ENCODE measurements at places on chromosomes 16 and 17.

GRCh38 chr16:19179546-19180490 lies 11.8 kb downstream of the SYT17 start:
- DNase-seq = peak; percentile 89

GRCh38 chr16:15857724-15858560 lies 1.1 kb upstream of the MYH11 start:
- DNase-seq = no peak

GRCh38 chr17:14201021-14201987 lies 35.4 kb downstream of the CDRT15 start:
- no peak for DNase-seq

GRCh38 chr16:30184096-30184890 lies 891 bp downstream of the CORO1A start:
- peak; percentile 82 for DNase-seq

DNA sequence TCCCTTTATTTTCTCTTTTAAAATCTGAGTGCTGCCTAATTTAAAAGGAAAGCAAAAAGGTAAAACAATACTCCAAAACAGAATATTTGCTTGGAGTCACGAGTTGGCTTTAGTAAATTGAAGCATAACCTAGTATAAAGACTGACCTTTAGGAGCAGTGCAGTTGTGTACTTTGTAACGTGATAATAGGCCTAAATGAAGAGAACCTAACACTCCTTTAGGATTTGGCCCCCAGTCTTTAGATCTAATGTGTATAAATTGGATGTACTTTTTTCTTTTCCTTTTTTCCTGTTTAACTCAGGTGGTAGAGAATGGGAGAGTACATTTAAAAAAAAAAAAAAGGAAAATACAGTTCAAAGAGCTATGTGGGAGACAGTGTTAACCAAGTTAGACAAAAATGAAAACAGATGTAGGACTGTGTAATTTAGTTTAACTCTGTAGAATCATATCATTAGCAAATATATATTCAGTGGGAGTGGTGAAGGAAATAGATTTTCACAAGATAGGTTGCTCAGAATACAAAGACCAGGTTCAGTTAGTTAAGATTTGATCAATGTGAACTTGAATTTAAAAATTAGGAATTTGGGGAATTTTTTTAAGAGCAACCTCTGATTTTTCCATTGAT lies 16.8 kb downstream of the CPD start:
- DNase-seq = no peak

GRCh38 chr16:21339941-21340340 lies 61.9 kb upstream of the CRYM start:
- no peak for DNase-seq

DNA sequence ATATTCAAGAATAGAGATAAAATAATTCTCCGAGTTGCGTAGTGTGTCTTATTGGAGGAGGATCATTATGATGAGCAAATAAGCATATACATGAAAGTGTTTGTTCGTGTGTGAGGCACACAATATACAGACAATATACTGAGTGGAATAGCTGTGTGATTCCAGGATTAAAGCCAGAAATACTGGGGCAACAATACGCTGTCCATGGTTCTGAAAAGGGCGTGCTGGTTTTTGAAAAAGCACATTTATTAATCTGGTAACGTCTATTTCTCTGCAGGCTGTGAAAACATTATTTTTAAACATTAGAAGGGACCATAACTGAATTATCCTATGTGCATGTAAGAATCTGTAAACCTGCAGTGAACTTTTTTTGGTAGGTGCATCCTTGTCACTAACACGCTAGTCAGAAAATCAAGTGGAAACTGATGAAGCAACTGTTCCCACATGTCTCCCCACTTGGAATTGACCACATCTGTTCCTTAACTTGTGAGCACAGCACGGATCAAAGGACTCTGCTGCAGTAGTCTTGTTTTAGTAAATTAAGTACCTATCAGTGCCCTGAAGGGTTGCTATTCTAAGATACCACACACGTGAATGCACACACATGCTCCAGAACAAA lies 346.0 kb downstream of the GRIN2A start:
- DNase-seq = no peak

DNA sequence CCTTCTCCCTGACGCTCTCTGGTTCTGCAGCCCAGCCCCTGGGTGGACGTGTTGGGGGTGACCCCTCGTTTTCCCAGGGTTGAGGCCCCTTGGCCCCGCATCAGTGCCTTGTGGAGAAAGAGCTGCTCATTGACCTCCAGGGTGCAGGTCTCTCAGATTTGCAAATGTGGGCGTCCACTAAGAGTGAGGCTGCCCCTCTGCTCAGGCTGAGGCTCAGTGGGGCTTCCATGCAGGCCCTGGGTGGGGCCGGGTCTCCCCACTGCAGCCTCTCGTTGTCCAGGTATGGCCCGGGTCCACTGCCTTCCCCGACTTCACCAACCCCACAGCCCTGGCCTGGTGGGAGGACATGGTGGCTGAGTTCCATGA lies 9.0 kb downstream of the GAA start:
- no peak for DNase-seq

DNA sequence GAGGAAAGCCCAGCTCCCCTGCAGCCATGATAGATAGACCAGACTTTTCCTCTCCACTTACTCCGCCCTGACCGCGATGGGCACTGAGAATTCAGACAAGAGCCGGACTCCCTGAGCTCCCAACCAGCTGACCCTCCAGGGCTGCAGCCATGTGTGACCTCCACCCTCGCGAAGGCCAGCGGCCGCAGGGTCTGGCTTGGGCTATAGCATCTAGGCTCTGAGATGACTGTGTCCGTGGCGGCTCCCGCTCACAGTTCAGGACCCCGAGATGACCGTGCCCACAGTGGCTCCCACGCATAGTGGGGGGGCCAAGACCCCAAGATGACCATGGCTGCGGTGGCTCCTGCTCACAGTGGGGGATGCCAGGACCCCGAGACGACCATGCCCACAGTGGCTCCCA lies 18.0 kb downstream of the ZFPM1 start:
- no peak for DNase-seq

DNA sequence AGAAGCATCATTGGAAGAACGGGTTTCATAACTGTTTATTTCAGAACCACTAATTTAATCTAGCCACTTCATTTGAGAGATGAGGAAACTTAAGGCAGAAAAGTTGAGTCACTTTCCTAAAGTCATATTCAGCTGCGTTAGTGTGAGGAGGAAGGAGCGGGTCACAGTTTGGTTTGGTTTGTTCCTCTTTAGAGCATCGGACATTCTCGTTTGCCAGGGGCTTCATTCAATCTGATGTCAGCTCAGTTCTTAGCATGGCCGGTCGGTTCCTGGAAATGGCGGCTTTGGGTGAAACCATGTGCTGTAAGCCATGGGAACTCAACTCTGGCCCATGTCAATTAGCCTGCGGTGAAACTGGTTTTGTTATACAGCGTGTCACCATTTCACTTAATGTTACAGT lies 186.5 kb downstream of the LGALS9B start:
- DNase-seq = no peak

GRCh38 chr17:43671031-43671692 lies 9.4 kb upstream of the MEOX1 start:
- no peak for DNase-seq

GRCh38 chr17:27817731-27818130 lies 17.4 kb upstream of the NOS2 start:
- DNase-seq = no peak

- DNase-seq = no peak
Observed at GRCh38 chr17:2644971-2645370, 51.5 kb downstream of the PAFAH1B1 start.

DNA sequence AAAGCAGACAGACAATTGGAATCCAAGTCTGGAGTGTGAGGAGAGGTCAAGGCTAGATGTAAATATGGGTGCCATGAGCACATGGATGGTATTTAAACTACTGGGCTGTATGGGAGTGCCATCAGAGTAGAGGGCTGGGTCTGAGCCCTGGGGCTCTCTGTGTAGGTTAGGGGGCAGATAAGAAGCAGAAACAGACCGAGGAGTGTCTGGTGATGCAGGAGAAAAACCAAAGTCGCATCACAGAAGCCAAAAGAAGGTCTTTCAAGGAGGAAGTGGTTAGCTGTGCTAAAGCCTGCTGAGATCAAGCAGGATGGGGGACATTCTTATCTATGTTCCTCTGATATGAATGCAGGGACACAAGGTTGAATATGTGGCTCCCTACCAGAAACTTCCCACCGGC lies 1.9 kb downstream of the TSEN54 start:
- DNase-seq = peak; percentile 37

GRCh38 chr16:53755026-53755910 lies 51.3 kb downstream of the FTO start:
- DNase-seq = no peak

DNA sequence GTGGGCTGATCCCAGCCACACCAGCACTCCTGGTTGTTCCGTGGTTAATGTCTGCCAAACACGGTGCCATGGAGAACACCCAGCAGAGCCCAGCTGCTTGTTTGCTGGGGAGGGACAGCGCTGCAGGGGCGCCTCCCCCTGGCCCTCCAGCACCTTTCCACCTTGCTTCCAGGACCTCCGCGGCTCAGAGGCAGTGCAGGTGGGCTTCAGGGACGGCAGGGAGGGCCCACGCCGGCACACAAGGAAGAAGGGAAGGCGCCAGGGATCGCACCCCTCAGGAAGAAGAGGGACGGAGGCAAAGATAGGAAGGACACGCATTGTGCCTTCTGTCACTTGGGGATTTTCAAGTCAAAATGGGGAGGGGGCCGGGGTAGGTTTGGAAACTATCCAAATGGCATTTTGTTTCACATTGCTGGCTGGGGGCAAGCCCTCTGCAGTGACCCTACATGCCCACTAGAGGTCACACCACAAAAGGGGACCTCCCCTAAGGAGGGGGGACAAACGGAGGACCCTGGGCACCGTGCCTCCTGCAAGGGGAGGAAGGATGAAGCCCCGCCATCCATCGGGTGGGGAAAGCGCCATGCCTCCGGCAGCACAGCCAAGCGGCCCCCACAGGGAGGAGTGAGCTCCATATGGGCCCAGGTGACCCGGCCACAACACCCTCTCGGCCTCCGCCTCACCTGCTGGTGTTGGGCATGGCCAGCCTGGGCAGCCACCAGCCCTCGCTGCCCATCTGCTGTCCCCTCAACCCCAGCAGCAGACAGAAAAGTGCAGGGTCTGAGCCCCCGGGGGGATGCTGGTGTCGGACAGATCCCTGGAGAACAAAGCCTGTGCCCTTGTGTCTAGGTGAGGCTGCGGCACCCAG lies 7.5 kb upstream of the C16orf95 start:
- DNase-seq = peak; percentile 78

DNA sequence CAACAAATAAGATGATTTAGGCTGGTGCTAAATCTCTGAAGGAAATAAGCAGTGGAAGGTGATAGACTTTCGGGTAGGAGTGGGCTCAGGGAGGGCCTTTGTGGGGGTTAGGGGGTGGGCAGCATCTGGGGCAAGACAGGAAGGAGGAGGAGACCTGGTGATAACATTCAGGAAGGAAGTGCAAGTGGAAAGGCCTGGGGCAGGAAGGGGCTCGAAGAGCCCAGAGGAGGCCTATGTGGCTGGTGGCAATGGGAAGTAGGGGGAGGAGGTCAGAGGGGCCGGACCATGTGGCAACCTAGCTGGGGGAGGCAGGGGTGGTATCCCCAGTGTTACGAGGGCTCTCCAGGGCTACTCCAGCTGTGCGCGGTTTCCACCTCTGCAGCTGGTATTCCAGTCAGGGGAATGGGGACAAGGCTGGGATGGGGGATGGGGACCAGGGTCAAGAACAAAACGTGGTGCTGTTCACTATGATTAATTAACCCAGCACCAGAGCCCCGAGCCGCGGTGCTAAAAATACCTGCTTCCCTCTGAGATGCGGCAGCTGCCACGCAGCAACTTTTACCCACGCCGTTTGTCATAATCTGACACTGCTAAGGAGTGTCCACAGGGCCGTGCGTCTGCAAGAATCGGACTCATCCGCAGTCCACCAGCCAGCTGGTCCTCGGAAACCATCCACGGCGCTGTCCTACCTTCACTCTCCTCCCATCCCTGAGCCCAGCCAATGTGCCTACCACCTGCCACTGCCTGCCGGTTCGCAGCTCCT lies 5.2 kb upstream of the CCDC182 start:
- DNase-seq = no peak

GRCh38 chr17:76709077-76709950 lies 1.5 kb downstream of the MXRA7 start:
- no peak for DNase-seq

DNA sequence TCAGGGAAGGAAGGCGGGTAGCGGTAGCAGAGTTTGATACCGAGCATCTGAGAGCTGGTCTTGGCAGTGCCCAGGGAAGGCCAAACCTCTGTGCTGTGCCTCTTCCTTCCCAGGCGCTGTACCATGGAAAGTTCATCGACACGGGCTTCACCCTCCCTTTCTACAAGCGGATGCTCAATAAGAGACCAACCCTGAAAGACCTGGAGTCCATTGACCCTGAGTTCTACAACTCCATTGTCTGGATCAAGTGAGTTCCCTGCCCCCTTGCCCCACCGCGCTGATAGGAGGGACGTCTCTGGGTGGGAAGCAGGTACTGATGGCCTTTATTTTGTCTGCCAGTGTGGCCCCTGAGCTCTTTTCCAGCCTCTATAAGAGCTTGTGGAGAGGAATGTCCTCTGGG lies 15.4 kb upstream of the CLEC18A start:
- DNase-seq = no peak

DNA sequence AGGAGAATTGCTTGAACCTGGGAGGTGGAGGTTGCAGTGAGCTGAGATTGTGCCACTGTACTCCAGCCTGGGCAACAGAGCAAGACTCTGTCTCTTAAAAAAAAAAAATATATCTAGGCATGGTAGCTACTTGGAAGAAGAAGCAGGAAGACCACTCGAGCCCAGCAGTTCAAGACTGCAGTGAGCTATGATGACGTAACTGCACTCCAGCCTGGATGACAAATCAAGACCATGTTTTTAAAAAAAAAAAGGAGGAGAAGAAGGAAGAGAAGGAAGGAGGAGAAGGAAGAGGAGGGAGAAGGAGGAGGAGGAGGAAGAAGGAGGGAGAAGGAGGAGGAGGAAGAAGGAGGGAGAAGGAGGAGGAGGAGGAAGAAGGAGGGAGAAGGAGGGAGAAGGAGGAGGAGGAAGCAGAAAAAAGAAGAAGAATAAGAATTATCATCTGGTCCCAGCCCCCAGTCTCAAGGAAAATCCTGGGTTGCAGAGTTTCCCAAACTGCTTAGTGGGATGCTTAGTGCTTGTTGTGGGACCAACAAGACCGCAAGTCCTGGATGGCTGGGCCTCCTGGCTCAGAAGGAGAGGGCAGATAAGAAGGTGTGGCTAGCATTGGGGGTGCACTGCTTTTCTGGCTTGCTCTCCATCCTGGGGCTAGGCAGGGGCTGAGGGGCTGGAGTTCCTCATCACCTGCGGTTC lies 3.7 kb upstream of the DRC7 start:
- DNase-seq = no peak

DNA sequence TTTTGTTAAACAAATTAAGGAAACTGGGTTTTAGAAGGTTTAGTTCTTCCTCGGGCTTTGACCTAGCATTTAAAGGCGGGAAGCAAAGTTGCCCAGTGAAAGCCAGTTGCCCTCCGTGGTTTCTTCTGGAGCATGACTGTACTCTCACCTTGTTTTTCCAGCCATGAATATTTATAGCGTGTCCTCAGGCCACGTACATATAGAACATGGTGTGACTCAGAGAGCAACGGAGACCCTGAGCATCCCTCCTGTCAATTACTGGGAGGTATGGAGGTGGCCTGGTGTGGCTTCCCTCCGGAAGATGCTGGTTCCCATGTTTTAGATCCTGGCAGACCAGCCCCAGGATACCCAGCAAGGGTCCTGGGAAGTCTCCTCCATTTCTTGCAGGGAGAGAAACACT lies 48.4 kb downstream of the AKAP1 start:
- DNase-seq = no peak

GRCh38 chr17:12918142-12918541 lies 99.7 kb downstream of the ELAC2 start:
- no peak for DNase-seq

All from germinal center (tissue), 1 donor.